ENCODE measurements at places on chromosomes 12 and 14.
A peak's percentile ranks its signal among the peaks of the same experiment; 100 is the strongest.

DNA sequence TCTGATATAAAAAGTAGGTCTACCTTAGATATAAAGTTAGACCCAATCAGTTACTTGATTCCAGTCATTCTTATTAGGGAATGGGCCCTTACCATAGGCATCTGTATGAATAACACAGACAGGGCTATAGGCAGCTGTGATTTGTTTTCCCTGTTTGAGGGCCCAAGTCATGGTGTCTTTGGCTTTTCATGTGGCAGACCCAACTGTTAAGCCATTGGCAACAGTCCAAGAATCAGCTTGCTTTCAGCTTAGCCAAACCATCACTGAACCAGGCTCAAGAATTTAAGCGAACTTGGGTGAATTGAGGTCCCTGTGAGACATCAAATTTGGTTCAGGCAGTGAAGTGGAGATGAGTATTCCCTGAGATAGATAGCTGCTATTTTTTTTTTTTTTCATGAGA lies 111.2 kb downstream of the LRRIQ1 start:
- no peak for DNase-seq

DNA sequence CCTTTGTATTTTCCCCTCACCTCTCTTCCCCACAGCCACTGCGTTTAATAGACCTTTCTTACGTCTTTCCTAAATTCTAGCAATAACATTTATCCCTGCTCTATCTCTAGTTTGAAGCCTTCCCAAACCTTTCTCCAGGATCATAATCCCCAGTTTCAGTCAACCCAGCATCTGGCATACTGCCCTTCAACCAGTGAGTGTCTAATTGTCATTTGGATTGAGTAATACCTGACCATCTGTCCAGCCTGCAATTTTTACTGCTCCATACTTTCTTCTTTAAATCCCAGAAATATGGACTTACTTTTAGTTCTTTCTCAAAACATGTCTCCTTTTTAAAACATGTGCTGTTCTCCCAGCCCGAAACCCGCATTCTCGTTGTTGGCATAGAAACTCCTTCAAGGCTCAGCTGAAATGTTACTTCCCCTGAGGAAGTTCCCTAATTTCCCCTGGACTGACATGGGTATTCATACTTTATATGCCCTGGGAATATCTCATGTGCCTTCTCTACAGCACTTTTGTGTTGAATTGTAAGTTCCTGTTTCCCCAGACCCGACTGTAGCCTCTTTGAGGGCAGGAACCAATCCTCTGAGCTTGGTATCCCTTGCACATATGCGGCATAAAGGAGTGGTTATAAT lies 65.1 kb upstream of the ETV6 start:
- no peak for DNase-seq

DNA sequence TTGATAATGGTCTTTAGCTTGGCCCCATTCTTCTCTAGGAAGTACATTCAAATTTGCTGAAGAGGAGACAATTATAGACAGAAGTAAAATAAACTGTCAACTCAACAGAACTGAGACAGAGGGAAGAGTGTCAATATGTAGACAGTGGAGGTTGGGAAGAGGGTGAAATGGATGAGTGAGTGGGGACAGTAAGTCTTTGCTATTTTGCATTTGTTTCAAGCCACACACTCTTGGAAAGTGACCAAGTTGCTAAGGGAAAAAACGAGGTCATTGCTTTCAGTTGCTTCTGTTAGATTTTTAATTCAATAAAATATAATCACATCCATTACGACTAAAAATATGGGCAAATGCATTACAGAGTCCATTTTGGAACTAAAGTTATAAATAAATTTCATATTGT lies 47.8 kb downstream of the BTBD7 start:
- peak; percentile 25 for DNase-seq

DNA sequence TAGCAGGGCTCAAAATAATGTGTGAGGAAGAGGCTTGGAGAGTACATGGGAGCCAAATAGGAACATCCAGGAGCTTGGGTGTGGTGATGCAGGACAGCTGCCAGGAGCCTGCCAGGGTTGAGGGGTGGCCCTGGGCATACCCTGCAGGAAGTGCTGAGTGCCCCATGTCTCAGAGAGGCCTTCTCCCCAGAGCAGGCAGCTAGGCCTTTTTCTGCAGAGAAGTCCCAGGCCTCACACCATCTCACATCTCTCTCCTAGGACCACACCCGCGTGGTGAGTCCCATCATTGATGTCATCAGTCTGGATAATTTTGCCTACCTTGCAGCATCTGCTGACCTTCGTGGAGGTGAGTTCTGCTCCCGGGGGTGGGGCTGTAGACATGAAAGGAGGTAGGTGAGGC lies 66.9 kb downstream of the ERH start:
- no peak for DNase-seq
